Immature natural killer cell (primary cell): ENCODE measurements at places on chromosomes 12 and 14. TPM values are rescaled to one million over a fixed set of nuclear protein-coding genes. Genes with fewer than 3 reads are reported as not detected.

MAP3K9 gene
- 0.55 TPM for polyA plus RNA-seq

ABCC9 gene
- polyA plus RNA-seq = not detected

NUAK1 gene
- polyA plus RNA-seq = 0.68 TPM

DNAJC22 gene
- not detected for polyA plus RNA-seq

ACSS3 gene
- not detected for polyA plus RNA-seq

TMEM52B gene
- not detected for polyA plus RNA-seq
